IMR-90 (cell line): ENCODE measurements at places on chromosomes 12 and 14. TPM values are rescaled to one million over a fixed set of nuclear protein-coding genes. Genes with fewer than 3 reads are reported as not detected.

Gene CACNA1C
- total RNA-seq = 1.6 and 1.9 TPM in 2 replicates

- H3K27ac ChIP-seq = no peak overlapping the region
- H3K36me3 ChIP-seq = no peaks in the 10 kb centered on the region
- H3K4me1 ChIP-seq = peaks cover 9% of the 10 kb centered on the region
- no peak overlapping the region for H3K4me3 ChIP-seq
- DNase-seq = peak; percentile 30
- H3K27me3 ChIP-seq = no peaks in the 10 kb centered on the region
These were observed 207.8 kb upstream of the FAR2 start for GRCh38 chr12:28941248-28941647.

DNA sequence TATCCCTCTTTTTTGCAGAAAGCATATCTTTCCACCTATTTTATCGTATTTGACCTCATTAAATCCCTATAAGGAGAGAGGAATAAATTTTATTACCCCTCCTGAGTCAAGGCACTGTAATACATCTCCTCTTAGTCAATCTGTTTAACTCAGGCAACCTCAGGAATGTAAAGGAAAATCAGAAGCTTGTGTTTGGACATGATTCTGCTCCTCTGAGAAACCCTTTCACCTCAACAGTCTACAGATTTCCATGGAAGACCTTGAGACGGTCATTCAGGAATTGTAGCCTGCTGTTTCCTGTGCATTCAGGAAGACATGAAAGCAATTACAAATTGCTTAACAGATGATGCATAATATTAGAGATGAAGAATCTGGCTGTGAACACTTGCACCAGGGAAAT lies 360.8 kb downstream of the PAWR start:
- DNase-seq = peak; percentile 53
- H3K4me3 ChIP-seq = no peak overlapping the region
- no peak overlapping the region for H3K27ac ChIP-seq
- no peaks in the 10 kb centered on the region for H3K36me3 ChIP-seq

Gene ZC2HC1C
- 0.28 and 0.54 TPM in 2 replicates for total RNA-seq

- H3K4me1 ChIP-seq = peaks cover 33% of the 10 kb centered on the region
- H3K27me3 ChIP-seq = no peaks in the 10 kb centered on the region
- H3K4me3 ChIP-seq = no peak overlapping the region
- no peak overlapping the region for H3K27ac ChIP-seq
- no peak for DNase-seq
These were observed 51.4 kb downstream of the VCPKMT start for GRCh38 chr14:50064993-50065392.

- DNase-seq = no peak
- no peaks in the 10 kb centered on the region for H3K4me1 ChIP-seq
- H3K27ac ChIP-seq = no peak overlapping the region
These were observed 162.7 kb upstream of the CNOT2 start for GRCh38 chr12:70080566-70080965.

- H3K4me3 ChIP-seq = no peak overlapping the region
- no peaks in the 10 kb centered on the region for H3K36me3 ChIP-seq
- H3K27ac ChIP-seq = no peak overlapping the region
- no peaks in the 10 kb centered on the region for H3K27me3 ChIP-seq
- peak; percentile 65 for DNase-seq
These were observed 230.2 kb upstream of the TBX3 start for GRCh38 chr12:114913871-114914801.

Gene OTOGL
- total RNA-seq = 0.18 and 0.28 TPM in 2 replicates

DNA sequence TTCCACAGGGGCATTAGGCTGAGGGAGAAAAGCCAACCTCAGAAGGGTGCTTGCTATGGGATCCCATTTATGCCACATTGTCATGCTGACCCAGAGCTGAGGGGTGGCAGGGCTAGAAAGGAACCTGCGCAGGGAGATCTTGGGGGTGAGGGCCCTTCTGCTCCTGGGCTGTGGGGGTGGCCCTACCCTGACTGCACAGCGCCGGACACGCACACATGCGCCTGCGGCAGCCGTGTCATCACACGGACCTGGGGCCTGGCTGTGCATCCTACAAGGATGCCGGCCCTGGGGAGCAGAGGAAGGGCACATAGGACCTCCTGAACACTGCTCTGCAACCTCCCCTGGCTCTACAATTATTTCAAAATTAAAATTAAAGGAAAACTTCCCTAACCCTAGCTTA lies 6.9 kb downstream of the CDCA4 start:
- peaks cover 24% of the 10 kb centered on the region for H3K36me3 ChIP-seq
- no peak for DNase-seq
- H3K4me3 ChIP-seq = no peak overlapping the region
- H3K4me1 ChIP-seq = peaks cover 24% of the 10 kb centered on the region
- H3K27ac ChIP-seq = no peak overlapping the region

Gene CHGA
- total RNA-seq = not detected in 2 replicates

Gene KIAA0586
- 36.7 and 44.4 TPM in 2 replicates for total RNA-seq

GRCh38 chr12:50609292-50609874 lies 104.6 kb downstream of the DIP2B start:
- no peak overlapping the region for H3K4me3 ChIP-seq
- no peaks in the 10 kb centered on the region for H3K36me3 ChIP-seq
- no peaks in the 10 kb centered on the region for H3K27me3 ChIP-seq
- peaks cover 2% of the 10 kb centered on the region; the same call in 1 of the 2 replicates for H3K4me1 ChIP-seq

GRCh38 chr14:60485057-60485597 lies 736 bp downstream of the C14orf39 start:
- H3K4me3 ChIP-seq = peak overlapping the region; percentile 82
- no peak overlapping the region; the same call in 1 of the 2 replicates for H3K27ac ChIP-seq
- peaks cover 9% of the 10 kb centered on the region for H3K27me3 ChIP-seq
- DNase-seq = no peak
- H3K36me3 ChIP-seq = no peaks in the 10 kb centered on the region

- no peak overlapping the region for H3K27ac ChIP-seq
- H3K27me3 ChIP-seq = no peaks in the 10 kb centered on the region
These were observed 7.6 kb downstream of the SUSD6 start for GRCh38 chr14:69619012-69619411.

DNA sequence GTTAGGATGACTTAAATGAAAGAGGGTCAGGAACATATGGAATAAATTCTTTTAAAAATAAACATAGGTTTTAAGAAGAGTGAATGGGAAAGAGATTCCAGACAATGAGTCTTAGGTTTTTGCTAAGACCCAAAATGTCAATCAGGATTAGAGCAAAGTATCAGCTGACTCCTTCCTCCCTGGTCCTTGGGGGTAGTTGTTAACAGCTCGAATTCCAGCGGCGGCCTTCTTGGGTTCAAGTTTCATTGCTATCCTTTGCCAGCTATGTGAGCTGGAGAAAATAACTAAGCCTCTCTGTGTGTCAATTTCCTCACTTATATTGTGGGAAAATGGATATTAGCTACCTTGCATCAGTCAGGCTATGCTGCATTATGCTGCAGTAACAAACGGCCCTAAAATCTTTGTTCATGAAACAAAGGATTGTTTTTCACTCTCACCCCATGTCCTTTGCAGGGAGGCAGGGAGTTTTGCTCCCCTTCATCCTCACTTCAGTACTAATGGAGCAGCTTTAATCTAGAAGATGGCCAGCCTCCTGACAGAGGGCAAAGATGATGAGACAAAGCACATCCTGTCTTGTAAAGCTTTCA lies 83.8 kb upstream of the RFLNA start:
- no peaks in the 10 kb centered on the region for H3K4me1 ChIP-seq
- H3K27me3 ChIP-seq = peaks cover 16% of the 10 kb centered on the region
- H3K36me3 ChIP-seq = no peaks in the 10 kb centered on the region
- no peak overlapping the region for H3K4me3 ChIP-seq

DNA sequence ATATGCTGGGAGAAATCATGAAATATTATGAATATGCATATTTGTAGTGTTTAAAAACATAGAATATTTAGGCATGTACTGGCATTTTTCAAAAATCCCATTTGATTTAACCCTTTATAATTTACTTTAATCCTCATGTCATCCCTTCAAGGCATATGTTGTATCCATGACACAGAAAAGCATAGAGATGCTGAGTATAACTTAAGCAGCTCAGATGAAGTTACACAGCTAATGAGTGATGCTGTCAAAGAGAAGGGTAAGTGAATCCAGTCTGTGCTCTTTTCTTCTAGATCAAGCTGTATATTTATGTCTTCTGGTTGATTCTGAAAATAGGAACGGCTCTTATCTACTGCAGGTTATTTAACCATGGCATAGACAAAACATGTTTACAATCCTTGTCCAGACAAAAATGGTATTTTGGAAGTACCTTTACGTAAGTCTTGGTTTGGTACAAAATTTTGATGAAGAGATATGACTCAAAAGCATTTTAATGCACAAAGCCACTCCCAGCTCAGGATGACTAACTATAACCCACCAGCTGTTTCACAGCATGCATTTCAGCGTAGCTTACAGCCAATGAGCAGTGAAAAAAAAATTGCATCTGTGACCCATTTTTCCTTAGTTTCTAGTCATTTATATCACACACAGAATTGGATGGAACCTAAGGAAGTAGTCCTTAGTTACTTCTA lies 201.7 kb downstream of the STXBP6 start:
- no peaks in the 10 kb centered on the region for H3K36me3 ChIP-seq
- no peaks in the 10 kb centered on the region for H3K27me3 ChIP-seq

Gene PTPRB
- 5.3 and 6.5 TPM in 2 replicates for total RNA-seq

GRCh38 chr12:128977441-128977840 lies 124.2 kb downstream of the GLT1D1 start:
- H3K36me3 ChIP-seq = no peaks in the 10 kb centered on the region
- no peak for DNase-seq
- H3K4me3 ChIP-seq = no peak overlapping the region
- H3K27me3 ChIP-seq = no peaks in the 10 kb centered on the region
- no peak overlapping the region for H3K27ac ChIP-seq

Gene SMIM41
- not detected in 2 replicates for total RNA-seq

GRCh38 chr12:20364501-20364900 lies 3.8 kb upstream of the PDE3A start:
- H3K4me3 ChIP-seq = no peak overlapping the region
- H3K36me3 ChIP-seq = no peaks in the 10 kb centered on the region
- H3K27me3 ChIP-seq = no peaks in the 10 kb centered on the region
- H3K4me1 ChIP-seq = no peaks in the 10 kb centered on the region
- no peak overlapping the region for H3K27ac ChIP-seq
- no peak for DNase-seq

- no peaks in the 10 kb centered on the region for H3K27me3 ChIP-seq
- no peaks in the 10 kb centered on the region for H3K36me3 ChIP-seq
- no peak overlapping the region for H3K27ac ChIP-seq
- DNase-seq = peak; percentile 70
- H3K4me1 ChIP-seq = peaks cover 10% of the 10 kb centered on the region
These were observed 67.7 kb upstream of the CPM start for GRCh38 chr12:69000540-69001243.
